ENCODE measurements at places on chromosomes 12 and 14.

DNA sequence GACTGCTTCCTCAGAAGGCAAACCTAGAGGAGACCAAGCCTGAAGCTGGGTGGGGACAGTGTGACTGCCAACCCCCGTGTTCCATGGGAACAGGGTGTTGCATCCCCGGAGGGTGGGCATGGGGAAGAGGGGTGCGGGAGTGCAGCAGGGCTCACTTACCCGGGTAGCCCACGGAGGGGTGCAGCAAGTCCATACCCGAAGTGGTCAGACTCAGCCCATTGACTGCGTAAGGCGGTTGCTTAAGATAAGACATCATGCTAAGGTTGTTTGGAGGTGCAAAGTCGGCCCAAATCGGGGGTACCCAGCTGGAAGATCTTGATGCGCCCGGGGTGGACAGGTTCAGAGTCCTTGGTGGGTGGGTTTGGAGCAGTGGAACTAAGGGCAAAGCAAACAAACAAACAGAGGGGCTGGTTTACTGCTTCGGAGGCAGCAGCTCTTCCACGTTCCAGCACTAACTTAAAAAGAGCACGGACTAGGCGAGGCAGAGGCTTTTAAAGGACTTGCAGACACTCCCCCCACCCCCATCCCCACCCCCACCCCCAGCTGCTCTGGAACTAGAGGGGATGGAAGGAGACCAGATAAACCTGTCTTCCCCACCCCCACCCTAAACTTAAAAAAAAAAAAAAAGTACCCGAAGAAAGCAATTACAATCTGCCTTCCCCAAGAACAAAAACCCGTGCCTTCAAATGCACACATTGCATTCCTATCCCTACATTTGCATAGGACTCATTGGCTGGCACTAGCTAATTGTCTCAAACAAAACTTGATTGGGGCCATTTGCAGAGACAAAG is 4.9 kb downstream of the OTX2 start:
- no peak for DNase-seq

DNA sequence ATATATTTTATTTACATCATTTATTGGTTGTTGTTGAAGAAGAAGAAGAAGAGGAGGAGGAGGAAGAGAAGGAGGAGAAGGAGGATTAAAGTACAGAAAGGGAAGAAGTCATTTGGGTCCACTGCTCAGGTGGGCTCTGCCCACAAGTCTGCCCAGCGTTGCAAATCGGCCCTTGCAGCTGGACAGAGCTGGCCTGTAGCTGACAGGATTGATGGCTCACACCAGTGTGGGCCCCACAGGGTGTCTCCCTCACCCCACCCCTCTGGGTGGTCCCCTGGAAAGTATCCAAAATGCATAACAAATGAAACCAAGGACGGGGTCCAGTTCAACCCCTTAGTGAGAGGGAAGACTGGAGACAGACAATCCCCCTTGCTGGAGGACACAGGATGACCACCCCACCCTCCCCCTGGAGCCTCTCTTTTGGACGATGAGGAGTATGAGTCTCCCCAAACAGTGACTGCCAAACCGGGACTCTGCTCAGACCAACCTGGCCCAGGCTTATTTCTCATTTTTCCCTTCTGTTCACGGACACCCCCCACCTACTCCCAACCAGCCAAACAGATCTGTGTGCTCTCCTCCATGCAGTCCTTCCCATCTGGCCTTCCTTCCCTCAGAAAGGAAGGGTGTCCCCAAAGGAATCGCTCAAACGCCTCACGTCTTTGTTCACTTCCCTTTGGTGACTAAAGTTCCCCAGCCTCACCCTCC is 17.7 kb downstream of the DPF3 start:
- no peak for DNase-seq

DNA sequence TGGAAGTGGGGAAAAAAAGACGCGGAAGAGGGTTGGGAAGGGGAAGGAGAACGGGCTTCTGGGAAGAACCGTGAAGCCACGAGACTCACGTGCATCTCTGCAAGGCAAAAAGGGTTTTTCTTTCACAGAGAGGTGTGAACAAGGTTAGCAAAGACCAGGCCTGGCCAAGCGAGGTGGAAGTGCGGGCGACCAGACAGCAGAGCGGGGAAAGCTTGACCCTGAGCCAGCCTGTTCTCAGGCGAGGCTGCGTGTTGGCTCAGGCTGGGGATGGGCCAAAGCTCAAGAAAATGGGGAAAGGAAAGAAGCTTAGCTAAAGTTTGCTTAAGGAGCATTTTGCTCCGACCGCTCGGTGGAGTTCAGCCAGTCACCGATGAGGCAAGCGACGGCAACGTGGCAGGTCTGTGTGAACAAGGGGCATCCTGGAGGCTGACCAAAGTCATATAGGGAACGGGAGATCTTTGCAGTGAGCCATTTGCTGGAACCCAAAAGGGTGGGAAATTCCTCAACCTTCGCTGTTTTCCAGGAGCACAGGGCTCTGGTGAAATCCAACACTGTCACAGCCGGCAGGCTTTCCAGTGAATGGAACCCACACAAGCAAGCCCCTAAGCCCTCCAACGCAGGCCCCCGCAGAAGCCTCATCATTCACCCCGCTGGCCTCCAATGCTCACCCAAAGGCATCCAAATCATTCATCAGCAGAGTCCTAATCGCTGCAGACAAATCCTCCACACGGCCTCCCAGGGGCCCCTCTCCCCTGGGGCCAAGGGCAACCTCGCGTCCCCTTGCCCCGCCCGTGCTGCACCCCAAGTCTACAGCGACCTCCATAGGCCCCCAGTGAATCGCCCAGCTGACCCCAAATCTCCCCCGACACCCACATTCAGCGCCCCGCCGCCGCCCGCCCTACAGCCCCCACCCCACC is 754 bp downstream of the ZNF605 start:
- DNase-seq: no peak

DNA sequence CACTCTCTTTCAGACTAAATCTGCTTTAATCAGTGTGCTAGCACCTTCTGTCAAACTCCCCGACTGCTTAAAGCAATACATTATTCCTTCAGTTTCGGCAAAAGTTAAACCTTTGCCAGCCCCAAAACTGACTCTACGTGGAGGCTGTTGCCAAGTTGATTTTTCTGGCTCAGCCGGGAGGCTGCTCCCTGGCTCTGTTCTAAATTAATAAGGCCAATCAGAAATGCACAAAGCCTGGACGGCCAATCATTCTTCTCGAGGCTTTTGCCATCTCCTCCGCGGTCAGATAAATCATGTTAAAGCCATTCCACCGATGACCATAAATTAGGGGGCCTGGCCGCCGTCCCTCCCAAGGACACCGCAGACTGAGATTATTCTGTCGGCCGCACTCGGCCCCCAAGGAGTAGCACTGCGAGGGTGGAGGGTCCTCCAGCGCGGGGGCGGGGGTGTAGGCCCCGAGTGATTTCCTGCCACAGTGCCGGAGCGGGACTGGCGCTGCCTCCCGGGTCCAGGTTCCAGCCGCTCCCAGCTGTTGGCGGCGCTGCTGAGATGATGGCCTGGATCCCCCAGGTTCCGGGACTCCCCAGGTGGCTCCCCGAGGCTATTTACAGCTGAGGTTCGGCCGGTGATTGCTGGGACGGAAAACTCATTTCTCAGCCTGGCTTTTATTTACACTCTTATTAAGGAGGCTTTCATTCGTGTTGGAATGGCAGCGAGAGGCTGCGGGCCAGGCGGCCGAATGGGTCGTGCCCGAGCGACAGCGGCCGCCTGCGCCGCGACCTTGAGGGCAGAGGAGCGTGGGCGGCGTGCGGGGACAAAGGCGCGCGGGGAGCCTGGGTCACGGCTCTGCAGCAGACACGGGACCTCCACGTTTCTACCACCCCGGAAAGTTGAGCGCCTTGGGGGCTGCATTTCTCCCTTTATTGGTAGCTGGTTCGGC is 165.1 kb downstream of the MON2 start:
- DNase-seq: peak; percentile 29

GRCh38 chr14:77760381-77761204 is at the start of gene SNW1:
Gene SNW1 (minus strand): TSS chr14:77761156. CDS start chr14:77761127, 29 bp downstream.
- peak; percentile 99 for DNase-seq
